ENCODE measurements at places on chromosomes 12 and 14.

GRCh38 chr14:104551851-104552737 is 27.5 kb upstream of the C14orf180 start:
- no peak for DNase-seq

DNA sequence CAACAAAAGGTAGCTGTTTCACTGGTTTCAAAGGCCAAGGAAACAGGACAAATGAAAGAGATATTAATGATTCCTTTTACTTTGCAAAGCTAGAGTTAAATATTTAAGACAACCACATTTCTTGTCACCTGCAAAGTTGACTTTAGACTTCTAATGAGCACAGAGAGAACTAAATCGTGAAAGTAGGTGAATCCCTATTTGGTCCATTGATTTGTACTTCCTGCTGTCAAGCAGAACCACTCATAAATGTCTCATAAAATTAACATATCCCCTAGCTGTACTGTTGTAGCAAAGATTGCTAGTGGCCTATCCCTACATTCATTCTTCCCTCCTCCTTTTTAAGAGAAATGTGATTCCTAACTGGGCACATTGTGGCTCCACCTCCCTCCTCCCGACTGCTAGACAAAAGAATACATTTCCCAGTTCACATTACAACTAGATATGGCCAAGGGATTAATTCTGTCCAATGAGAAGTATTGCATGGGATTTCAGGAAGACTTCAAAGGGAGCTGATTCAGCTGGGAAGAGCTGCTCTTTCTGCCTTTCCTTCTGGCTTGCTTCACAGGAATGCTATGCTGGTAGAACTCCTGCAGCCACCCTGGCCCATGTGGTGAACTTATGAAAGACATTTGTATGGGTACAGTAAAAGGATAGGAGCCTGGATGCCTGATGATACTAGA is 227.5 kb upstream of the ABCD2 start:
- no peak for DNase-seq

DNA sequence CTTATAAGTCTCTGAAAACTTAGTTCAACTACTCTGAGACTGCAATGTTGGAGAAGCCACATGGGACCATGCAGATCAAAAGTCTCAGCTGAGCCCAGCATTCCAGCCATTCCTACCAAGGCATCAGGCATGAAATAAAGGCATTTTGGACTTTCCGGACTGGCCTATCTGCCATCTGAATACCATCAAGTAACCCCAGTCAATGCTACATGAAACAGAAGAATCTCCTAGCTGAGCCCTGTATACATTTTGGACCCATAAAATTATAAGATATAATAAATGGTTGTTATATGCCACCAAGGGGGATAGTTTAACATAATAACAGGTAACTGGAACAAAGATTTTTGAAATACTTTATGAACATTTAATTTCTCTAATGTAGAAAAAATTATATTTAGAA is 9.3 kb upstream of the TMEM260 start:
- DNase-seq = no peak

DNA sequence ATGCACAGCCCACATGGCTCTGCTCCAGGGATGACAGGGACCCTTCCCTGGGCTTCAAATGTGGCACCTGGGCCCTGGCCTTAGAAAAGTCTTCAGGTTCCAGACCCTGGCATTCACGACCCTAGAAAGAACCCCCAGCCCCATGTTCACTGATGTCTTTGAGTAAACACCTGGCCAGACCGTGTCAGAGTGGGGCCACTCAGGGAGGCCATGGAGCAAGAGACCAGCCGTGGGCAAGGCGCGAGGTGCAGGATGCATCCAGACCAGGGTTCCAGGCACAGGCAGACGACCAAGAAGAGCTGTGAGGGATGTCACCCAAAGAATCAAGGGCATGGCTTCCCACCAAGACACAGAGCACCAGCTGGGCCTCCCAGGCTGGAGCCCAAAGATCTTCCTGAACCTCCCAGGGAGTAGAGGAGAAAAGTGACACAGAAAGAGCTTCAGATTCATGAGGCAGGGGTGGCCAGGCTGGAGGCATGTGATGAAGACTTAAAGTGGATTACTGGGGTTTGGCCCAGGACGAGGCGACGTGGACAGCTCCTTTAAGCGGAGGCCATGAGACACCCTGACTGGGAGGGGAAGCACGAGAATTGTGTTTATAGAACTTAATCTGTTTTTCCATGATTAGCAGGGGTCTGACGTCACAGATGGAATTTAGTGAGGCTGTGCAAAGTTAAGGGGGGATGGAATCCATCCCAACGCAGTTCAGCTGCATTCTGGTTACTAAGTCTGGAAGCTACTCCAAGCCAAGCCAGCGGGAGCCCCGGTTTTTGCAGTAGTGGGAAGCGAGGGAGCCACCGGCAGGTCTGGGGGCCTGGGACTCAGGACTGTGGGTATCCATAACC is 61.6 kb downstream of the ARL6IP4 start:
- no peak for DNase-seq

DNA sequence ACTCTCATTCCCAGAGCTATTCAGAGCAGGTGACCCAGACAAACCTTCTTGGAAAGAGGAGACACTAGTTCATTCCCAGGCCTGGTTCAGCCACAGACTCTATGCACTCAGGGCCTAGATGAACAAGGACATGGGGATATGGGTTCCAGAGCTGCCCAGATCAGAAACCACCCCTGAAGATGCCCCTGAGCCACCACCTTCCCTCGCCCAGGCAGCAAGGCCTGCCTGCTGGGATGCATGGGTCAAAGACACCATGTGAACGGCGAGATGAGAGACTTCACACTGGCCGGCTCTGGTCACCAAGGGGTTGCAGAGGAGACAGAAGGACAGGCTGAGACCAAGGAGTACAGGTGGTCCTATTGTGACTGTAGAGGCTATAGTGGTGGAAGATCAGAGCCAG is 4.1 kb downstream of the SERPINA12 start:
- no peak for DNase-seq

- no peak for DNase-seq
Measured at GRCh38 chr12:92055877-92056276, 89.8 kb downstream of the BTG1 start.

- peak; percentile 52 for DNase-seq
Measured at GRCh38 chr14:28142400-28143015, 624.1 kb upstream of the FOXG1 start.

GRCh38 chr12:128698301-128698972 is 125.3 kb downstream of the SLC15A4 start:
- DNase-seq = no peak

All from NCI-H510A treated with DMSO at 0.1 percent for 48 hours (cell line).